Endothelial cell (in vitro differentiated cells): ENCODE measurements at places on chromosomes 16 and 17. TPM values are rescaled to one million over a fixed set of nuclear protein-coding genes. Genes with fewer than 3 reads are reported as not detected.

Gene PTX4
- 0.21 TPM for total RNA-seq

Gene SECTM1
- not detected for total RNA-seq

Gene CD19
- not detected for total RNA-seq

Gene AGRP
- not detected for total RNA-seq

Gene SOX9
- total RNA-seq, result 5.1 TPM

Gene SCARF1
- total RNA-seq, result 289 TPM

Gene CAPNS2
- 1.2 TPM for total RNA-seq

Gene DPEP2NB
- total RNA-seq, result not detected

Gene ATP2C2
- total RNA-seq, result 2.7 TPM

Gene PRMT7
- 42.8 TPM for total RNA-seq

Gene WSCD1
- 43.9 TPM for total RNA-seq

Gene BPTF
- 115 TPM for total RNA-seq

Gene NATD1
- 30.3 TPM for total RNA-seq

Gene FBXL19
- total RNA-seq, result 117 TPM

Gene TP53
- 95.5 TPM for total RNA-seq

Gene MYADML2
- not detected for total RNA-seq

Gene TAT
- total RNA-seq, result not detected

Gene CACNB1
- total RNA-seq, result 10.2 TPM

Gene FBXL16
- not detected for total RNA-seq

Gene KRT39
- 0.15 TPM for total RNA-seq

Gene RAB40C
- 18.5 TPM for total RNA-seq

Gene SCN4A
- total RNA-seq, result 0.95 TPM

Gene KAT7
- total RNA-seq, result 307 TPM
